ENCODE measurements at places on chromosomes 6 and 20.
A peak's percentile ranks its signal among the peaks of the same experiment; 100 is the strongest.

DNA sequence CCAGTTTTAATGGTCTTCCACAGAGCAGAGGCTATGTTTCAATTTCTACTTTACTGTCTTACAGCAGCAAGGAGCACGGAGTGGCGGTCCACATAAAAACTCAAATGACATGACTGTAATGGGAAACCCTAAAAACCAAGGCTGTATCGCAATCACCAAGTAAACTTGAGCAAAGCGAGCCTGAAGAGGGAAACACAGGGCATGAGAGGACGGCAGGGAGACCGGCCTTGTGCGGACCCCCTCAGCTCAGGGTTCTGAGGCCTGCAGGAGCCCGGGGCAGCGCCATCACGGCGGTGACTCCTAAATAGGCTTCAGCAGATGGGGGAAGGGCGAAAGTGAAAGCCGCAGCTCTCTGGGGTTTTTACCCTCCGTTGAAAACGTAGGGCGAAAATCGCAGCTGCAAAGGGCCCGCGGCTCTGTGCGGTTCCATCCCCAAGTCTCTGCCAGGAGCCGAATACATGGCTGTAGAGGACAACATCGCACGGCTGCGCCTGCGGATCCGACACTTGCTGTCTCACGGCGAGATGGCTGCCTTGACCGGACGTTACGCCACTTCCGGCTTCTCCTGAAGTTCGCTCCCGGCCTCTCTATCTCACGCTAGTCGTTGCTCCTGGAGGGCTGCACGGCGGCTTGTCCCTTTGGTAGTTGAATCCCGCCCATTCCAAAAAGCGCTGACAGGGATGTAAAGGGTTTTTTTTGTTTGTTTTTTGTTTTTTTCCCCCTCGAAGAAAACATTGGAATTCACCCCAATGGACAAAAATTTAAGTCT, at the start of gene PSMB1:
PSMB1 (minus strand) TSS at position 543 of the 769 bp plus-strand sequence; CDS start at position 478, 65 bp downstream.
- DNase-seq = peak; percentile 86

DNA sequence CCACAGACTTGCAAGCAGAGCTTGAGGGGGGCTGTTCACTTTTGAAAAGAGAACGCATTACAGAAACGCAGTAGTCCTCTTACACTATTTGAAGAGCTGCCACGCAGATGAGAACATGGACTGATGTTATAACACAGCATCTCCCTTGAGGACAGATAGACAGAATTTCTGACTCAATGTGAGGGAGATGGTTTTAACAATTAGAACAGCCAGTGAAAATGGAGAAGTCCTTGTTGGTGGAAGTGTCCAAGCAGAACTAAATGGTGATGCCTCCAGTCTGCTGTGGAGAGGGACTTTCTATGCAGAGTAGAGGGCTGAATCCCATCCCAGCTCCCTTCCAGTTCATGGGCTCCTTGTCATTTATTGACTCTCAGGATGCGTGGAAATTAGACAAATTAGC, 100.0 kb downstream of the RREB1 start:
- no peak for DNase-seq

GRCh38 chr20:17642404-17643269, 39.4 kb downstream of the RRBP1 start:
- DNase-seq = no peak

GRCh38 chr6:99467509-99468106, 42.5 kb upstream of the PNISR start:
- DNase-seq = no peak

GRCh38 chr6:106614166-106614565, 15.1 kb downstream of the RTN4IP1 start:
- DNase-seq = no peak

DNA sequence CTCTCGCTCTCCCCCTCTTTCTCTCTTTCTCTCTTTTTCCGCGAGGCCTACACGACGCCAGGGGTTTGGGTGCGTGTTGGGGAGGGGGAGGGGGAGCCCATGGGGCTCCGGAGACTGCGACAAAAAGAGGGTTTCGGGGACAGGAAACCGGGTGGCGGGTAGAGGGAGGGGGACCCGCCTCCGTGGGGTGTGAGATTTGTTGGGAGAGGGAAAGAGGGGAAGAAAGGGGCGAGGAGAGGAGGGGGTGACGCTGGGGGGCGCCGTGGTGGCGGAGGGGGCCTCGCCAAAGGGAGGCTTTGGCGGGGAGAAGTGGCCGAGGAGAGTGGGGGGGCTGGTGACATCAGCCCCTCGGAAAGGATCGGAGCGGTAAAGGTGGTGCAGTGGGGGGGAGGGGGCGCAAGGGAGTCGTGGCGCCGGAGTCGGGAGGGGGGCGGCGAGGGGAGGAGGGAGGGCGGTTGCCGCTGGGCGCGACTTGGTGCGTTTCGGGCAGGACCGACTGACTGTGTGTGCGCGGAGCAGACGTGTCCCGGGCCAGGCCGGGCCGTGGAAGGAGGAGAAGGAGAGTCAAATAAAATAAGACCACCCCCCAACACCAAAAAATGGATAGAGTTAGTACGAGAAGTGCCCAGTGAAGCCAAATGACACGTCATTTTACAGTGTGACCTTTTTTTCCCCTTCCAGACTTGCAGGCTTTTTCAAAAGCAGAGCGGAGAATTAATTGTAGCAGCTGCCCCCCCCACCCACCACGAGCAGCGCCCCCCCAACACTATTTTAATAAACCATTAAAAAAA, 39.8 kb downstream of the GNAS start:
- DNase-seq = peak; percentile 83

DNA sequence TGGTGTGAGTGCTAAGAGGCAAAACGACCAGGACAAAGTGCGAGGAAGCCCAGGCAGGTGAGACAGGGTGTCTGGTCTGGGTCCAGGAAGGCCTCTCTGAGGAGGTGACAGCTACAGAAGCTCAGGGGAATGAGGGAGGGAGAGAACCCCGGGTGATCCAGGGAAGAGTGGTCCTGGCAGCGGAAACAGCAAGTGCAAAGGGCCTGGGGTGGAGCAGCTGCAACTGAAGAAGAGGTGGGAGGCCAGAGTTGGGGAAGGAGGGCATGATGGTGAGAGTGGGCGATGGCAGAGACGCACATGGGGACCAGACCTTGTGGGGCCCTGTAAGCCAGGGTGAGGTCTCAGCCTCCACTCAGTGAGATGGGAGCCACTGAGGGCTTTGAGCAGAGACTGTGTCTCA, 45.8 kb downstream of the DLGAP4 start:
- no peak for DNase-seq

DNA sequence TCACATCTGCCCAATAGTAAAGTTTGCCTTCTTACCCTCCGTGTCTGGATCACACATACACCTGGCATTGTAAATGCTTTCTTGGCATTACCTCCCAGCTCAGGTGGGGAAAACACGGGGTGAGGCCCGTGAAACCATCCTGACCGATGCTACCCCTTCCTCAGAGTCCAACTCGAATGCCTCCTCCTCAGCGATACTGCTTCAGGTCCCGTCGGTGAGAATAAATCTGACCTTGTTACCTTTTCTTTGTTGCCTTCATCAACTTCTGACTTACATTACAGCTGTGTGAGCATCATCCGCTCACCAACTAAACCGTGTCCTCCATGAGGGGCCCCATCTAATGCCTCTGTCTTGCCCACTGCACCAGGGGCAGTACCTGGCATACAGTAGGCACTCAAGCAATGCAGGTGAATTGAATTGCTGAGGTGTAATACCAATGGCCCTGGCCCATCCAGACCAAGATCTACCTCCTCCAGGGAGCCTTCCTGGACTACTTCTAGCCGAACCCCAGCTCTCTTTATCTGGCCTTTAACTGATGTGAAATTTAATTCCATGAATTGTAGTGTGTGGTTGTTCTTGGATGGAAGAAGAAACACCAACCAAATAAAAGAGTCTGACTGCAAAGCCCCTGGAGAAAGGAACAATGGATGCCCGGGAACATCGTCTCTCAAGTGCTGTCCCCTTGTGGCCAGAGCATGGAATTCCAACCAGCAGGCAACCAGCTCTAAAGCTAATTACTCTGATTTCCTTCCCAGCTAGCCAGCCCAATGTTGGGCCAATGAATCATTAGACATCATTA, 141.5 kb downstream of the ANKRD60 start:
- no peak for DNase-seq

- no peak for DNase-seq
Measured at GRCh38 chr6:143074101-143074500, 13.4 kb downstream of the AIG1 start.

GRCh38 chr6:15962449-15962764, 166.5 kb upstream of the MYLIP start:
- DNase-seq = no peak

- DNase-seq = no peak
Measured at GRCh38 chr6:19838442-19839236, 1.5 kb downstream of the ID4 start.

- no peak for DNase-seq
Measured at GRCh38 chr6:53703047-53703446, 37.5 kb upstream of the KLHL31 start.

DNA sequence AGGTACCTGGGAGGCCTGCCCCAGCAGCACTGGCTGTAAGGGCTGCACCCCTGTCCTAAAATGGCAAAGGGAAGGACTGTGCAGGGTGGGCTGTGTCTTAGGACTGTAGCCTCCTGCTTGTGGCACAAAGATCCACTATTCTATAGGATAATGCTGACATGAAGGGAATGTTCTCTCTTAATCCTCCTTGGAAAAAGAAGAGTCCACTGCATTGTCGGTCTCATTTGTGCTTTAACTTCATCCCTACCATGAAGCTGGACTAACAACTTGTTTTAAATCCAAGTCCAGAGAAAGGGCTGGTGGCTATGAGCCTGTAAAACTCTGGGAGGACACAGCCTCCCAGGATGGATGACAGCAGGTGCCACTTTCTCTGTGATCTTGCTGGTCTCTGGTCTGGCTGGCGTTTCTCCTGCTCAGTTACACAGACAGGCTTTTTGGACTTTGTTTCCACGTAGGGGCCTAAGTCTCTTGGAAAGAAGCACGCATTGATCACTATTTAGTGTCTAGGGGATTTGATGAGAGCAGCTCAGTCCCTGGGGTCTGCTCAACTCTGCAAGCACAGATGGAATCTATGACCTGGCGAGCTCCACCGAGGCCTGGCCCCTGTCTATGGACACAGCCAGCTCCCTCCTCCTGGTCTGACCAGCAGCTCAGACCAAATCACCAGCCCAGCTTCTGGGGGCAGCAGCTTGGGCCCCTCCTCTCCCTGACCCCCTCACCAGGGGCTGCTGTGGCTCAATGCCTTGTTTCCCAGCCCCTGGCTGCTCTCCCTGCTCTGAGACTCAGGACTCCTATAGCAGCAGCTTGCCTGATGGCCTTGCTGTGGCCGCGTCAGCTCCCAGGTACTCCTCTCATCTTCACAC, 4.8 kb downstream of the CST3 start:
- DNase-seq = no peak

DNA sequence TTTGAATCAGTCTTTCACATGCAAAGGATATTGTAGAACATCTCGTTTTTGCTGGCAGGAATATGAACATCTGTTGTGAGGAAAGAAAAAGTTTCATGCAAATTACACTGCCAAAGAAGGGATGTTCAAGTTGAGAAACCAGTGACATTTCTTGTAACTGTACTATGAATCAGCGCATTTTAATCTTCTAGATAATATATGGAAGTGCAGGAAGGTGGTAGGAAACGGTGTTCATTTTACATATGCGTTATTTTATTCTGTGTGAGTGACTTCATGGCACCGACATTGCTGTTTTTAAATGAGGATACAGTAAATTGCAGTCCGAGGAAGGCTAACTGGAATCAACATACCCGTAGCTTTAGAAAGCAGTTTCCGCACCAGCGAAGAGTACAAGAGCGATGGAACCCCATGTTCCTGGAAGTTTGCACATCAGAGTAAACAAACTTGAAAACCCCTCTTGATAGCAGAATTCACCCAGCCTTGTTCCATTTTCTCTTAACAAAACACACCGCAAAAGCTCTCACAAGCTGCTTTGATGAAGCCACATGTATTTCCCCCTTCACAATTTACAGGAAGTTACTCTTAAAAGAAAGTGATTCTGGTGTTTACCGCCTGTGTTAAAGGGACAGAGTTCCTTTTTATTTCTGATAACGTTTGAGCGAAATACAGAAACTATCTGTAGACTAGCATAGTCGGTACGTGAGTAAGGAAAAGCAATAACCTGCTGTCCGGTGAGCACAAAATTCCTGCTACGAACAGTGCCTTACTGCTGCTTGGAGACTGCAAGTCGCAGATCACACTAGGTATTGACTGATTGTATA, 11.5 kb downstream of the PRDM1 start:
- peak; percentile 93 for DNase-seq

GRCh38 chr6:77822265-77822664, 169.4 kb downstream of the MEI4 start:
- DNase-seq = no peak

- no peak for DNase-seq
Measured at GRCh38 chr20:5524896-5525295, 208.1 kb upstream of the PROKR2 start.

DNA sequence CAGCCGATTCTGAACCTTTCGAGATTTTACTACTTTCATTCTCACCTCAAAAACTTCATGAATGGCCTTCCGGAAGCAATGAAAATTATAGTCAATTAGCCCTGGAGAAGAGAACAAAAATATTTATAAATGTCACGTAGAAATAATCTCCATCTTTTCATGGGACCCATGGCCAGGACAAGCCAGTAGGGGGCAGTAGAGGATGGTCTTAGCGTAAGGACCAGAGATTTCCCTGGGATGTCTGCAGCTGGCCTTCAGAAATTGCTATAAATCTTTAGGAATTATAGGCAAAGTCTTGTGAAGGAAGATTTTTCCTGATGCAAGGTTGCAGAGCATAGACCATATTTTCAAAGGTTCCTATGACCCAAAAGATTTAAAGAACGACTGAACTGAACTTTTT, 15.6 kb upstream of the UBE2J1 start:
- peak; percentile 40 for DNase-seq

DNA sequence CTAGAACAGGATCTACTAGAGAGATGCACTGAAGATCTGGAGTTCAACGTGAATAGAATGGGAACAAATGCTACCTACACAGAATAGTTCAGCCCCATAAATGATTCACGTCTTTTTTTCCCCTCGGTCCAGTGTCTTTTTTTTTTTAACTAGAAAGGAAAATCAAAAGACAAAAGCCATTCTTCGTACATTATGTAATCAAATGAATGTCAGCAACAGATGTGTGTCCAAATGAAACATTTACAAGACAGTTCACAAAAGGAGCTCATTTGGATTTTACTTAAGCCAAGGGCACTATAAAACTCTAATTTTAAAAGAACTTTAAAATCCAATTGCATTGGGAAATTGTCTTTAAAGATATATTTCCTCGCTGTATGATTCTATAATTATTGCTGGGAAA, 42.4 kb downstream of the FAM184A start:
- no peak for DNase-seq

- DNase-seq = no peak
Measured at GRCh38 chr6:150603176-150603575, 3.5 kb downstream of the PLEKHG1 start.

GRCh38 chr6:72130327-72130726, 244.0 kb downstream of the RIMS1 start:
- DNase-seq = no peak

DNA sequence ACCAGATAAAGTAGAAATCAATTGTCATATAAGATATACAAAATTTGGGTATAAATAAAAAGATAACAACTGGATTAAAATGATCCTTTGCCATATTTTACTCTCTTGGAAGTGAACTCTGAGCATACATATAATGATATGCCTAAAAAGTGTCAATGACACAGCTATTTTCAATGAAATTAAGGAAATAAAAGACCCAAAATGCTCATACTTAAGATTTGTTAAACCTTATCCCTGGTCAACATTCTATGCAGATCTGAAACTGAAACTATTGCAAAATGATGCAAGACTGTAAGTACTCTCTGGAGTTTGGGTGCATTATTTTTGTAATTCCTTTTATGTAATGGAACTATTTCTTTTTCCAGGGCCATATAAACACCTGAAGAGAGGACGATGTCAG, 119.0 kb upstream of the SGK1 start:
- peak; percentile 22 for DNase-seq

GRCh38 chr6:25147223-25147622, 132.0 kb upstream of the CARMIL1 start:
- DNase-seq = no peak

All from CD4-positive, alpha-beta T cell treated with Interferon alpha-2 for 1 hour (primary cell).